ENCODE measurements at places on chromosomes 12 and 14.

DNA sequence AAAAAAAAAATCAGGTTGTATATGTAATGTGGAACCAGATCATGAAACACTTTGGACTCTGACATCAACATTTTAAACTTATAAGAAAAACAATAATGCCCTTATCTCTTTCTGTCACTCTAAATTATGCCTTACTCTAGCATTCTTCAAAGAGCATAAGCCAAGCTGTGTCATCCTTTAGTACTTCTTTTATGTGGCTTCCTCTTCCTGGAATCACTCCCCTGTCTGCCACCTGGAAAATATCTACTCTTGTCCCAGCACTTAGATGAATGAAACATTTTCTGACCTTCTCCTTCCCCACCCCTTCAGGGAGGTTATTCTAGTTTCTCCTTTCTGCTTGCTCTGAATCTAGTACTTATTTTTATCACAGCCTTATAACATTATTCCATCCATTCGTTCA lies 101.2 kb downstream of the CNTN1 start:
- DNase-seq: no peak

- DNase-seq: no peak
Observed at GRCh38 chr12:34301251-34302130, 279.2 kb downstream of the ALG10 start.

DNA sequence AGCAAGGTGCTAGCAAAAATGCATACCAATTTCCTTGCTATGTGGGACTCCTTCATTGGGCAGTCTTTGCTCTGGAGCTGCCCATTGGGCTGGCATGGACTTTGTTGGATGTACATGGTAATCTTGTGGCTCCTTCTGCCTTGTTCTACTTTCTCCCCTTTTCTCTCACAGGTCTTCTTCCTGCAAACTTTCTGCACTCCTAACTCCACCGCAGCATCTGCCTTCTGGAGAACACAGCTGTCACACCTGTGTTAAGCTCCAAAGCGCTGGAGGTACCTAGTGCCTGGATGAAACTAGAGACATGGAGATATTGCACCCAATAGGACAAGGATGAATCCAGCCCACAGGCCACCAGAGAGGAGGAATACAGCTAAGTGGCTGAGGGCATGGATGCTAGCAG lies 60.7 kb upstream of the CCND2 start:
- DNase-seq: no peak

DNA sequence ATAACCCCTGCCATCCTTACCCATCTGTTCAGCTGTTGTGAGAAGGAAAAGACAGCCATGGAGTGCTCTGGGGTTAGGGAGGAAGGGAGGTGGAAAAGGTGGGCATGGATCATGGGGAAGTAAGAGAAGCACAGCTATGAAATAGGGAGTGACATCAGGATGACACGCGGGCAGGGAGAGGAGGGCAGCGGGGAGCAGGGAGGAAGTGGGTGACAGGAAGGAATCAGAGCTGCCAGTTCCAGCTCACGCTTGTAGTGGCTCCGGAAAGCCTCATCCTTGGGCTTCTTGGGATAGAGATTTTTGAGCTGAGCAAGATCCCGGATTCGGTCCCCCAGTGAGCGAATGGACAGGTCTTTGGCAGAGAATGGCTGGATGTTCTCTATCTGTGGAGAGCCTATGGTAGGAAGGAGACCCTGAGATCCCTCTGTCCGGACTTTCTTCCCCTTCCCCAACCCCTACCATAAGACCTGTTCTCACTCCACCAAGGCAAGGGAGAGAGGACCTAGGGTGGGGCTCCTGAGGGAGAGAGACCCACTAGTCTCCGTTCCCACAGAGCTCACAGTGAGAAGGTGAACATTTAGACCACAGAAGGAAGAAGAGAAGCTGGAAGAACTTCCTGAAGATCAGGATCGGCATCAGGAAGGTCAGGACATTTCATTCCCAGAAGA lies 10.3 kb downstream of the NAB2 start:
- no peak for DNase-seq

- no peak for DNase-seq
Observed at GRCh38 chr12:103697971-103698751, 111.1 kb downstream of the STAB2 start.

GRCh38 chr14:104460791-104461651 lies 118.5 kb upstream of the C14orf180 start:
- no peak for DNase-seq

GRCh38 chr14:89339579-89339978 lies 77.5 kb downstream of the FOXN3 start:
- DNase-seq: no peak

GRCh38 chr12:90250766-90251165 lies 542.1 kb upstream of the ATP2B1 start:
- DNase-seq: no peak

DNA sequence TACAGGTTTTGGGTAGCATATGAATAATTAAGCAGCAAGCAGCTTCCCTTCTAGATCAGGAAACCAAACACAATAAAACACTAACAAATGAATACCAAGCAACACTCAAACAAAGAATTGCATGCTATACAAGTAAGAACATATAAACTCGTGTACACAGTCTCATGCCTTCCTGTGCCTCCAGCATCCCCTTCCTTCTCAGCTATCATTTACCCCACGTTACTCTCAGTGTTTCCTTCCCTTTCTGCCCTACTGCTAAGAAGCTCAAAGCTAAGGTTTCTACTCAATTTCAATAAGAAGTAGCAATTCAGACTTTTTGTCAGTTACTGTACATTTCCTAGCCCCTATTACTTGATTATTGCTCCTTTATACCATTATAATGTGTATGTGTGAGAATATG lies 81.0 kb downstream of the DUSP16 start:
- DNase-seq: no peak

GRCh38 chr12:121534495-121535148 lies 46.2 kb downstream of the KDM2B start:
- peak; percentile 37 for DNase-seq

- DNase-seq: no peak
Observed at GRCh38 chr14:20603813-20604690, 12.9 kb upstream of the RNASE12 start.

- DNase-seq: no peak
Observed at GRCh38 chr12:39272871-39273655, 169.9 kb downstream of the KIF21A start.

DNA sequence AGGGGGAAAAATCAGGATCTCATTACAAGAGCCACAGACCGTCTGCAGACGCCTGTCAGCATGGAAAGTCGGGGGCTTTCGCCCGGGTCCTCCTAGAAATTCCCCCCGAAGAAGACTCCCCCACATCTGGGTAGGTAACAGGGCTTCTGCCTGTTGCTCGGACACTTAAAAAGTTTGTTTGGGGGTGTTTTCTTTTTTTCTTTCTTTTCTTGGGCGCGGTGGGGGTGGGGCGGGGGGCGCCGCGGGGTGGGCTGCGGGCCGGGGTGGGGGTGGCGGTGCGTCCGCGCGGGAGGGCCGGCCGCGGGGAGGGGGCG lies 358 bp downstream of the ELK3 start:
- DNase-seq: no peak

GRCh38 chr12:123163227-123163626 lies 12.3 kb upstream of the PITPNM2 start:
- DNase-seq: no peak

GRCh38 chr12:120583478-120584030 lies 2.4 kb upstream of the POP5 start:
- DNase-seq: peak; percentile 64

DNA sequence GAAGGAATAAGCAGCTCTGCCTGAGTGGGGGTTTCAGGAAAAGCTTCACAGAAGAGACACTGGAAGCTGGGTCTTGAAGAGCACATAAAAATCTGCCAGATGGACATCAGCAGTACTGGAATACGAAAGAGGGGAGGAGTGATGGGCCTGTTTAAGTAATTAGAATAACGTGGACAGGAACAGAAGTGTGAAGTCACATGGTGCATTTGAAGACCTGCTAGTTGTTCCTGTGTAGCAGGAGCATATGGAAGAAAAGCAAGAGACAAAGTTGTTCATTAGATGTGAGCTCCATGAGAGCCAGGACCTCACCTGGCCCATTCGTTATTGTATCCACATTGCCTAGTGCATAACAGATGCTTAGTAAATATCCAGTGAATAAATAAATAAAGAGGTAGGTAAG lies 69.3 kb upstream of the VSX2 start:
- DNase-seq: no peak

DNA sequence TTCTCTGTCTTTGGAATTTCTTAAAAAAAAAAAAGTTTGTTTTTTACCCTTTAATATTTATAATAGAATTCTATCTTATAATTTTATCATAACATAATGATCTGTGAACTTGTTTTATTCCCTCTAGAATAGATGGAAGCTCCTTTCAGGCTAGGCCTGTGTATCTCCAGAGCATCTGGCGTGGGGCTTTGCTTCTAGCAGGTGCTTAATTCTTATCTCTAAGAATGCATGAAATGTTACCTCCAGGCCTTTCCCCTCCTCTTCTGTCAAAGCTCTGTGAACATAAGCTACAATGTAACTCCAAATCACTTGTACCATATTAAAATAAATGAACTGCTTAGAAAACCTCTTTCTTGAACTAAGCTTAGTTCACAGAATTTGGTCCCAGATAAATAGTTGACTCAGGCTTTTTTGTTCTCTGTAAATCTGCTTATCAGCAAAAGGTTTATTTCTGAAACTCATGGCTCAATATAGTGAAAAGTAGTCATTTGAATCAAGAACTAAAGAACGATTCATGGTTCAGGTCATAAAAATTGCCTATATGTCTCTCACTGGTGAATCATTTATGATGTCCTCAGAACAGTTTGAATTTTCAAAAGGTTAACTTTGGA lies 407.1 kb downstream of the TRHDE start:
- DNase-seq: no peak

- no peak for DNase-seq
Observed at GRCh38 chr12:54045868-54046521, 7.6 kb upstream of the HOXC4 start.

DNA sequence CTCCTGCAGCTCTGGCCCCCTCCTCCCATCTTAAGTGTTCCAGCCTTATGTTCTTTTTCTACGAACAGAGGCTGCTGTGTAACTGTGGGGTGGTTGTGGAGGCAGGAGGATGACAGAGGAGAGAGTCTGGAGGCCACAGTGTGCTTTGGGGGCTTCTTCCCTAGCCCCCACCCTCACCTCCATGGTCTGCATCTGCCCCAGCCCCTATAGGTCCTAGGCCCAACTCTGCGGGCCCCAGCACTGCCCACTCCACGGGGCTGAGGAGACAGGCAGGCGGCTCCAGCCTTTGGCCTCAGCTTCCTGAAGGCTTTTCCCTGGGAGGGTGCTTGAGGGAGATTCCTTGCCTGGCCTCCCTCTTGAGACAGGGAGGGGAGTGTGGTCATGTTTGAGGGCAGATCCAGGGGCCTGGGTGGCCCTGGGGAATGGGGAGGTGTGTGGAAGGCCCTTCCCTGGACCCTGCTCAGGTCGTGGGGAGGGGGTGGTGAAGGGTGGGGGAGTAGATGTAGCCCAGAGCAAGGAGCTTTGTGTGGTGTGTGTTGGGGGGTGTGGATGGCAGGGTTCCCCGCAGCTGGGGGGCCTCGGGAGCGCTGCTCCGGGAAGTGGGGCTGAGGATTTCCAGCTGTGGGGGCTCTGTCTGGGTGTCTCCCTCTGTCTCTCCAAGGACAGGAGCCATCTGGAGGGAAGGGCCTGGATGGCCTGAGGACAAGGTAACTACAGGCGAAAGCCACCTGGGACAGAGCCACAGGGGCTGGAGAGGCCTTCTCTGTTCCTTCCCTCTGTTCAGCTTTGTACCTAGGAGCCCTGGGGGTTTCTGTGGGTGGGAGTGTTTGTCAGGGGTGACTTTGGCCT lies 1.1 kb downstream of the SMIM41 start:
- no peak for DNase-seq

GRCh38 chr12:84463741-84464495 lies 448.7 kb downstream of the SLC6A15 start:
- no peak for DNase-seq

GRCh38 chr14:33979613-33980276 lies 28.9 kb upstream of the EGLN3 start:
- DNase-seq: no peak

- no peak for DNase-seq
Observed at GRCh38 chr14:92557544-92557912, 43.9 kb downstream of the RIN3 start.

- no peak for DNase-seq
Observed at GRCh38 chr12:117907108-117907689, 61.6 kb downstream of the KSR2 start.

DNA sequence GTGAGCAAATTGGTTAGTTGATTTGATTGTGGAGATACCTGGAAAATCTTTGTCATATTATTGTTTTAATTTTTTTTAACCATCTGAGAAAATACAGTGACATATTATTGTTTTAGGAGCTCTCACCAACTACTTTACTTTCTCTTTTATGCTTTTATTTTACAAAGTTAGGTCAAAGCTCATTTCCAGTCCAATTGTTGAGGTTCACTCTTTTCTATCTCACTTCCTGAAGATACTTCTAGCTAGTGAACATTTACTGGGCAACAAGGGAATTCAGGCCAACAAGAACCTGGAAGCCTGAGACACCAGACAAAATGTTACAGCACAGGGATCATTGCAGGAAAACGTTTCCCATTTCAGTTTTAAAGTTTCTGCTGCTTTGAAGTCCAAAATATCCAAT lies 3.9 kb downstream of the TMEM30B start:
- no peak for DNase-seq

- no peak for DNase-seq
Observed at GRCh38 chr14:54686871-54687749, 120.2 kb downstream of the SAMD4A start.
